Activated CD8-positive, alpha-beta memory T cell treated with anti-CD3 and anti-CD28 coated beads for 1 hour (primary cell): ENCODE measurements at places on chromosomes 6 and 20.

DNA sequence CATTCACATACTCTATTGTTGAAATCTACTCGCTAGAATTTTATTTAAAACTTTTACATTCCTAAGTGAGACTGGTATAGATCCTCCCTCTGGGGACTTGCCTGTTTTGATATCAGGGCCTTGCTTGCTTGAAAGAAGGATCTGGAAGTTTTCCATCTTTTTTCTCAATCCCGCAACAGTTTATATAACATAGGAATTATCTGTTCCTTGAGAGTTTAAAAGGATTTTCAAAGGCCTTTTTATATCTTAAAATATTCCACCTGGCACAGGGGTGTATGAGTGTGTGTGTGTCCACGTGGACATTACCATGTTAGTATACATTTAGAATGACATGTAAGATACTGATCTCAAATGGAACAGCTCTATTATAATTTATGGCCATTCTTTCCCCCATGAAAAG, 96.3 kb downstream of the TRERF1 start:
- no peak for DNase-seq

DNA sequence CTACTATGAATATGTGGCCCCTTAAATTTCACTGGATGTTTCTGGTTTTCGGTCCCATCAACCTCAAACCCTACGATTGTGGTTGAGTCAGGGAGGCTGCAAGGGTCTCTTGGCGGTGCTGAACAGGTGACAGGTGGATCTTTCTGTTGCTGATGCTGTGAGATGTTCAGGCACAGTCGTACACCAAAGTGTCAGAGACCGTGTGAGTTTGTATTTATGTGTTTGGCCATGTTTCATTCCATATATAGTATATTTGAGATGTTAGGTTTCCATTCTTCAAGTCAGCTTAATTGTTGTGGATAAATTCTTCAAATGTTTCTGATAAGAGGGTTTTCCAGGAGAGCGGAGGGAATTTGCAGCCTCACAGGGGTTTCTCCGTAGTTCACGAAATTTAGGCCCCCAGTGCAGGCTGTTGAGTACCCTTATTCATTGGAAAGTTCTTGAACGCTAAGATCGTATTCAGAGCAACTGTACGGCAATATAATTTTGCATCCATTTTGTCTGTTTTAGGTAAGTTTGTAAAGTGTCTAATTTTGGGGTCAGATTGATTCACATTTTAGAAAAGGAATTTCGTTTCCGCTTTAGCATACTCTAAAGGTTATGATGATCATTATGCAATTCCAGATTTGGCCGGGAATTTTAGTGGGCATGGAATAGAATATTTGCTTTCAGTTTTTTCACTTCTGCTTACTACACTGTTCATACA, 1.2 kb downstream of the TAB2 start:
- no peak for DNase-seq

- DNase-seq = no peak
Measured at GRCh38 chr6:13287104-13287503, 41.2 kb downstream of the TBC1D7 start.

DNA sequence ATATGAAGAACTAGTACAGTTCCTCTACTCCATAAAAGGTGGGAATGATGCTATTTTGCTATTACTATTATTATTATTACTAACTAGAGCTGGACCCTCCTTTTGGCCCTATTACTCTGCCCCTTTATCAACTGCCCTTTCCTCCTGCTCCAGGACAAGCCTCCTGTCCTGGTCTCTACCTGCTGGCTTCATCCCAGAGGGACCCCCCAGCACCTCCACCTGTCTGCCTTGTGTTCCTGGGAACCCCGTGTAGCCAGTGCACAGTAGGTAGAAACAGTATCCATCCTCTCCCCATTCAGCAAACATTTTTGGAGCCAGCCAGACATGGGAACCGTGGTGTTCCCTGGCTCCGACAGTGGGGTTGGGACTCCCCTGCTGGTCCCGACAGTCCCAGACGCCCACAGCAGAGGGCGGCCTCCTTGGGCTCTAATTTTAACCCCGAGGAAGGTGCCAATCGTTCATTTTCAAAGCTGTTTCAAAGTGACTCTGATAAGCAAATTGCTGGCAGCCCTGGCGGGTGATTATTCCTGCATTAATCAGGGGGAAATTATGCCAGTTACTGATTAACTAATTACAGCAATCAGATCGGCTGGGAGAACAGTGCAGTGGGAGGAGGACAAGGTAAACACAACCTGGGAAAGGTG, 44.2 kb upstream of the MDGA1 start:
- no peak for DNase-seq

GRCh38 chr6:127554435-127555006, 22.5 kb upstream of the C6orf58 start:
- no peak for DNase-seq

DNA sequence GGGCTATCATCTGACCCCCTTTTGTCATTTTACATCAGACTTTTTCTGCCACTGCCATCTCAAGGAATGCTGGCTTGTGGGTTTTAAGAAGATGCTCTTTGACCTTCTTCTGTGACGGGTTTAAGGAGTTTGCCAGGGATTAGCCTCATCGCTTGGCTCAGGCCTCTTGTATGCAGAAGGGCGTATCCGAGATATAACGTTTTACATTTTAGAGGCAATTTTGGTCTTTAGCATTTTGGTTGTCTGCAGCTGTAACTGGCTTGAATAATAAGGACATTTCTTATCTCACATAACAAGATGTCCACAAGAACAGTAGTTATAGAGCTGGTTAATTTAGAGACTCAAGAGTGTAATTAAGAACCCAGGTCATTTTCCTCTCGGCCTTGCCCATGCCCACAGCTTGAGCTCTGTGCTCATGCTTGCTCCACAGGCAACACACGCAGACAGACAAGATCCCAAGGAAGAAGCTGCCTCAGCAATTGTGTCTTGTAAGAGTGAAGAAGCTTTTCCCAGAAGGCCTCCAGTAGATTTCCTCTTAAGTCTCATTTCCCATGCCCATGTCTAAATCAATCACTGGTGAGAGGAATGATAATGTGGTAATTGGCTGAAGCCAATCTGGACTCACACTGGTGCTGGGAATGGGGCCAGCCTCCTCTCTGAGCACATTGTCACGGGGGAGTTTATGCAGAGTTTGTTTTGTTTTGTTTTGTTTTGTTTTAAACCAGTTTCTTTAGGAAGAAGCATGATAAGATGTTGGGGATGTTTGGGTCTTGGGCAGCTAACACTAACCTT, 36.8 kb downstream of the PTCHD4 start:
- DNase-seq = no peak

DNA sequence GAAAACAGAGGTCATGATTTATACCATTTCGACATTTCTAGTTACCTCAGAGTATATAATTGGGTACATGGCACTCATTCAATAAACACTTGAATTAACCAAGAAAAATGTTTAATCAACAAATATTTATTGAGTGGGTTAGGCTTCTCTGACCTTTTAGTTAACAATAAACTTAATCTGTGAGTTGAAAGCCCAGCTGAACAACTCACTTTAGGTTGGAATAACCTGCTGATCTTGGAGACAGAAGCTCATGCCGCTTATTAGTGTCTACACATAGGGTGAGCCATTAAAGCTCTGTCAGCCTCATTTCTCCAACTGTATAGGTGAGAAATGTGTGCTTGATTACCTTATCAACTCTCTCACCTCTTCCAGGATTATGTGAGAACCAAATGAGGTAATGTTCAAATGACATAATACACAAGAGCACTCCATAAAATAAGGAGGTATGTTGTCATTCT, 98.2 kb upstream of the DTNBP1 start:
- DNase-seq = no peak

DNA sequence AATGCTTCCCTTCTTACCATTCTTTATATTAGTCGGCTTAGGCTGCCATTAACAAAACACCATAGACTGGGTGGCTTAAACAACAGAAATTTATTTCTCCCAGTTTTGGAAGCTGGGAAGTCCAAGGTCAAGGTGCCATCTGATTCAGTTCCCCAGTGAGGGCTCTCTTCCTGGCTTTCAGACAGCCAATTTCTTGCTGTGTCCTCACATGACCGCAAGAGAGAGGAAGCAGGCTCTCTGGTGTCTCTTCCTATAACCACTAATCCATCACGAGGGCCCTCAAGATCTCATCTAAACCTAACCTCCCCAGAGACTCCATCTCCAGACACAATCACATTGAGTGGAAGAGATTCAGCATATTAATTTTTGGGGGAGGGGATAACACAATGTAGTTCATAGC, 193.0 kb upstream of the SGK1 start:
- no peak for DNase-seq

GRCh38 chr6:138044458-138044857, 62.8 kb downstream of the PERP start:
- DNase-seq = no peak

DNA sequence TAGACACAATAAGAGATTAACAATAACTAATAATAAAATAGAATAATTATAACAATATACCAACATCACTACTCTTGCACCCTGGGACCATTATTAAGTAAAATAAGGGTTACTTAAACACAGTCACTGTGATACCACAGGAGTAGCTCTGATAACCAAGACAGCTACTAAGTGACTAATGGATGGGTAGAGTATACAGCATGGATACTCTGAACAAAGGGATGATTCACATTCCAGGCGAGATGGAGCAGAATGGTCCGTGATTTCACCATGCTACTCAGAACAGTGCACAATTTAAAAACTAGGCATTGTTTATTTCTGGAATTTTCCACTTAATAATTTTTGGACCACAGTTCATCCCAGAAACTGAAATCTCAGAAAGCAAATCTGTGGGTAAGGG, 80.0 kb upstream of the FUT9 start:
- no peak for DNase-seq

- no peak for DNase-seq
Measured at GRCh38 chr6:153215242-153215641, 84.2 kb upstream of the RGS17 start.

DNA sequence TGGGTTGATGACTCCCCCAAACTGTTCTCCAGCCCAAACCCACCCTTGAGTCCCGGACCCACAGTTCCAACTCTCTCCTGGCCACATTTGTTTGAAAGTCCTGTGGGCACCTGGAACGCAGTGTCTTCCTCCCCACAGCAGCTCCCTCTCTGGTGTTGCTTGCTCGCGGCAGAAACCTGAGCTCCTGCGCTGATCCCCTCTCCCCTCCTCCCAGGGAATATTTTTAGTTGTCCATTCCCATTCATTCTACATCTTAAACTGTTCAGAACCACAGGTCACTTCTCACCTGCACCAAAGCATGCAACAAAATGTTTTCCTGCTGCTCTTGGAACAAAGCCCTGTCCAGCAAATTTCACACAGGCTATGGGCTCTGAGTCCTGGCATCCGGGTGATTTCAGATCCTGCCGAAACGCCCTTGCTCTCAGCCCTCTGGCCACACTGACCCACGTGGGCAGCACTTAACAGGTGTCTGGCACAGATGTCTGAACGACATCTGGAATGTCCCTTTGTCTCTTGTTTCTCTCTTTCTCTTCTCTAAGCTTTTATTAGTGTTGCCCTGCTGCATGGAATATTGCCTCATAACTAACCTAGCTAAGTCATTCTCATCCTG, 27.0 kb upstream of the PMEPA1 start:
- DNase-seq = no peak

GRCh38 chr6:47490676-47491075, 13.1 kb downstream of the CD2AP start:
- DNase-seq = no peak

DNA sequence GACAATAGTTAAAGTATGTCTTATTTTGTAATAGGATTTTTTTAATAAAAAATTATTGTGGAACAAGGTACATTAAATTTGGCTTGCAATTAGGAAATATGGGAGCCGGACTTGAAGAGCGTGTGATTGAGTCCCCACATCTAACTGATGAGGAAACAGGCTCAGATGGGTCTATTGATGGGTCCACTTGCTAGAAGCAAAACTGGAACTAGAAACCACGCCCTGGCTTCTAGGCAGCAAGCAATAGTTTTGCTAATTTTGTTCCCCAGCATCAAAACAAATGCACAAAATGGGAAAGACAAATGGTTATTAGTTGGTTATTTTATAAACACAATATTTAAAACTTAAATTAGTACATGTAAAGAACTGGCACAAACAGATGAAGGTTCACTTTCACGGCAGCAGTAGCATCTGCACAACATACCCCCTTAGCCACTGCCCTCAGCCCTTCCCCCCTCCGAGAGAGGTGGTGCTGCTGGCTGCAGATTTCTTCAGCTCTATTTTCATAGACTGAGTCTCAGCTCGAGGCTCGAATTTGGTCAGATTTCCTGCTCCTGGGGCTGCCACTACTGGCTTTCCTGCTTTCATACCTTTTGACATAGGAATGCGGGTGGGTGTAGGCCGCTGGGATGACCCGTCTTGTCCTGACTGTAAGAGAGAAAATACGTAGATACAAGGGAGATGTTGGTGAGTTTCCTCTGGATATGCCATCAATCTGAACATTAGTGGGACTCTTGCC, 23.8 kb upstream of the TMEM30A start:
- no peak for DNase-seq

- DNase-seq = no peak
Measured at GRCh38 chr6:25233226-25233625, 45.9 kb upstream of the CARMIL1 start.

DNA sequence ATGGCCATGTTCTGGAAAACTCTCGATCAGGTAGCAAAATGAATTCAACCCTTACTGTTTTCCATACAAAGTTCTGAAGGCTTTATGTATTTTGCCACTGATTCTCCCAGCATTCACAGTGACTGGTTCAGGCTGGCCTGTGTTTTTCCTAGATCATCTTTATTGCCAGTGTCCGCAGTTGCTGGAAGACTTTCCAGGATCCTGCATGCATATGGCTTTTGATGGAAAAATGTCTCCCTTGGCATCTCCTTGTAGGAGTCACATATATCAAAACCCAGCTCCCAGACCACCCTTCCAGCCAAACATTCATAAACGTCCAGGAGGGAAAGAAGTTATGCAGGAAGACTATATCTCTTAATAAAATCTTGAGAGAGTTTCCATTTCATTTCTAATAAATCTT, 588.8 kb downstream of the MAFB start:
- DNase-seq = no peak

DNA sequence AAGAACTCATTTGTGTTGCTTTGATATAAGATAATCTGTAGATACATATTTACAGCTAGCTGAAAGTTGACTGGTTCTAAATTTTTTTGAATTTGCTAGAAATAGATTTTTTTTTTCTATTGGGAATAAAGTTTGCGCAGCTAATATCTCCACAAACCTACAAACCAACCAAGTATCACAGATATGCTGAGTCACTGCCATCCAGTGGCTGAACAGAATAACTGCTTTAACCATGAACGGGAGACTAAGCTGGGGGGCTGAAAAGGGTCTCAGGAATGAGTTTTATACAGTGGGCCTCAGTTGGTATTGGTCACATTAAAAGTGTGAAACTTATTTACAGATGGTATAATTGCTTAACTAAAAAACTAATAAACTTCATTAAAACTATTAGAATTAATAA, 326.7 kb upstream of the CNR1 start:
- DNase-seq = no peak

DNA sequence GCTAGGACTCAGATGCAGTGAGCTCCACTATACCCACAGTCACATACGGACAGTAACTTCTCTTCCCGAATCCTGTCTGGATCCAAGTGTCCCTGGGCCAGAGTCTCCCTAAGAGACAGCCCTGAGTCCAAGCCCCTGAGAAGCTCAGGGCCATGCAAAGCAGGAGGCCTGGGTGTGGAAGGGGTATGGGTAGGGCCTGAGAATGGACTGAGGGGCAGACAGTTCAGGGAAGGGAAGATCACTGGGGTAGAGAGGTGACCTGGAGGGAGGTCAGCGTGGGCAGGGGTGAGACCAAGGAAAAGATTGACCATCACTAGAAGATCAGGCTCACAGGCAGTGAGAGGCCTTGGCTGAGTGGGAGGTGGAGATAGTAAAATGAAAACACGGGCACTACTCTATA, 8.8 kb downstream of the RPS6KA2 start:
- DNase-seq = no peak

GRCh38 chr6:72522735-72523141, 99.1 kb upstream of the KCNQ5 start:
- no peak for DNase-seq
